ENCODE measurements at places on chromosomes 16 and 17.

- no peak for DNase-seq
Measured at GRCh38 chr16:46836534-46837530, 5.9 kb upstream of the C16orf87 start.

GRCh38 chr17:75623386-75623785 is 9.8 kb upstream of the SMIM5 start:
- DNase-seq = no peak

DNA sequence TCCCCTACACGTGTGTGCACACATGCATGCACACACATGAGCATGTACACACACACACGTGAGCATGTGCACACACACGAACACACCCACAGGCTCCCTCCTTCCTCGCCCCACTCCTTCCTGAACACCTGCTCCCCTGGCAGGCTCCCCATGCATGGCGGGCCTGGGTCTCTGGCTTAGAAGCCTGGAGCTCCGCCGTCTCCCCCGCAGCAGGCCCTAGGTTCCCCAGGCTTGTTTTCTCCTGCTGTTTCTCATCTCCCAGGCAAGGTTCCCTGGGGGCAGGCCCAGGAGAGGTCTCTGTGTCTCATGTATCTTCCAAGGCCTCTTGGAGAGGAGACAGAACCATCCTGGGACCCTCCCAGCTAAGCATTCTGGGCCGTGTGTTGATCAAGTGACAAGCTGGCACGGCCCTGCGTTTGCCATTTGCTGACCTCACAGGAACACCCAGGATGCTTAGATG is 202.3 kb upstream of the CIBAR2 start:
- DNase-seq = no peak

DNA sequence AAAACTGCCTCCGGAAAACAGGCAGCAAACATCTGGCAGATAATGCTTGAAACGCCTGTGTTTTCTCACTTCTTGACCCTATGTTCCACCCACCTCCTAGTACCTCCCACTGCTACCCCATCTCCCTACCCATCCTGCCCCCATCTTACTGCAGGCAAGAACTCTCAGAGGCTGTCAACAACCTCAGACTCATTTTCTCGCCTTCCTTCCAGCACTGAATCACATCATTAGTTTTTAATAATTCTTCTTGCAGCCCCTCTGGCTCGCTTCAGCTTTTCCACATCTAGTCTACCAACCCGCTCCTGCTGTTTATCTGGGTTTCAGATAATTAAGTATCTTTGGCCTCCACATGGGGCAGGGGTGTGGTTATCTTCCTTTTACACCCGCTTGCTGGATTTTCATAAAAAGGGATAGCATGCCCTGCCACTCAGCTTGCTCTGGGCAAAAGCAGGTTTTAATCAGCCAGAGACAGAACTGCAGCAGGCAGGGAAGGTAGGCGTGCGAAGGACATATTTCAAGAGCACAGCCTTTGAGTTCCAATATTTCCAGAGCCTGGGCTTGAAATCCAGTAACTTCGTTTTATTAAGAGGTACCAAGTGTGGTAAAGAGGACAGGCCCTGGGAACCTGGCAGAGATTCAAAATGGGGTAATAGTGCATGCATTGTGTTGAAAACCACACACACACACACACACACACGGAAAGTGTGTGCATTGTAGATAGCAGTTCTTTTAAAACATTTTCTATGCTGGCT is 87.5 kb downstream of the BMERB1 start:
- no peak for DNase-seq

DNA sequence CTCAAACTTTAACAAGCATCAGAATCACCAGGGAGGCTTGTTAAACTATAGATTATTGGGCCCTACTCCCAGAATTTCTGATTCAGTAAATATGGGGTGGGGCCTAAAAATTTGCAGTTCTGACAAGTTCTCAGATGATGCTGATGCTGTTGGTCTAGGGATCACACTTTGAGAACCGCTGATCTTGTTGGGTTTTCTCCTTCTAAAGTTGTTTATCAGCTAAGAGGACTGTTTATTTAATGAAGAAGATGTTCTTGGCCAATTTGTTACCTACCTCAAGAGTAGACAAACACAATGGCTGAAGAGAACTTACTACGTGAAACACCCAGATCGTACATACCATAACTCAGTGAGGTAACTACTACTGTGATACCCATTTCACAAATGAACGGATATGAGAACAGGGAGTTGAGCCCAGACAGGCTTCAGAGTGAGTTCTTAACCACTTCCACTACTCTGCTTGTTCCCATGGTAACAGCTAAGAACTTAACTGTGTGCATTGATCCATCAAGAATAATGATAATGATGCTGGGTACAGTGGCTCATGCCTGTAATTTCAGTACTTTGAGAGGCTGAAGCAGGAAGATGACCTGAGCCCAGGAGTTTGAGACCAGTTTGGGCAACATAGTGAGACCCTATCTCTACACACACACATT is 85.3 kb upstream of the NSRP1 start:
- DNase-seq = no peak

GRCh38 chr16:11034481-11034931 is 90.1 kb downstream of the CLEC16A start:
- no peak for DNase-seq

DNA sequence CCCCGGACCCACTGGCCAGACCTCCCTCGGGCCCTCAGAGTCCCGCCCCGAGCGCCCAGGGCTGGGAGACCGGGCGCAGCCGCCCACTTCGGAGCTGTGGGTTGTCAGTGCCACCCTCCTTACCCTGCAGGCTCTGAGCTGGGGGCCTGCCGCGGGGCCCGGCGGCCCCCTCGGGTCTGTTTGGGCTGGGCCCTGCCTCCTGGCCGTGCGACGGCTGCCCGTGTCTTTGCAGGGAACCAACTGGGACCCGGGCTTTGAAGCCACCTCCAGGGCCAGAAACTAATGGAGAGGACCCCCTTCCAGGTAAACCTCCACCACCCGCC is 443 bp downstream of the TEDC2 start:
- DNase-seq = no peak

- DNase-seq = no peak
Measured at GRCh38 chr17:351449-351738, 1.2 kb downstream of the RPH3AL start.

DNA sequence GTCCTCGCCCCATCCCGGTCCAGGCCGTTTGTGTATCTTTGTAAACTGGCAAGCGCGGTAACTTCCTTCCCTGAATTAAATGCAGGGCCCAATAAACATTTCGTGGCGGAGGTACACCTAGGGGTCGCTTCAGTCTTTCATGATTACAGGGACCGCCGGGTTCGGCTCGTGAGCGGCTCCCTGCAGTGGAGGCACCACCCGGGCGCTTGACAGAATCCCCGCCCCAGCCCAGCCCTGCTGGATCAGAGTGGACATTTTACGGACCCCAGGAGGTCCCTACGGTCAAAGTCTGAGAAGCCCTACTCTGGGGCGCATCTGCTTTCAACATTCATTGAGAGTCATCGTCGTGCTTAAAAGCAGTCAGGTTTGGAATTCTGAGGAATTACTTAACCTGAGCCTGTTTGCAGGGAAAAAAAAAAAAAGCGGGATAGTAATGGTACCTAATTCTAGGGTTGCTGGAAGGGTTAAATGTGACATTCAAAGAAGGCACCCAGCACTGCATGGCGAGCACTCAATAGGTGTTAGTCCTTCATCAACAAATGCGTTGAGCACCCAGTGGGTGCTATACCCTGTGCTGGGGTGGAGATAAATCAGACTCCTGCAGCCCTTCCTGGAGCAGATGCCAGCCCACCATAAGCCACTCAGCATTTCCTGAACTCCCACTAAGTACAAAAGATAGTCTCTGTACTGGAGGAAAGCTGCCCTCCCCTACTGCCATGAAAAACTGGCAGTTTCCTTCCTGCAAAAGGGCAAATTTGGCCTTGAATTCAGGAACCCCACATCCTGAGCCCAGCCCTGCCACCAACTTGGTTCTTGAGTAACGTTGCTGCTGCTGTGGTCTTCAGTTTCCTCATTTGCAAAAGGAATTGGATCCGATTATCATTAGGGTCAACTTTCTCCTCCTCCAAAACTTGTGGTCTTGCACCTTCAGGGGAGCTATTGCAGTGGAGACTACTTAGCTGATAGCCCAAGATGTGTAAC is 658 bp upstream of the DUSP3 start:
- no peak for DNase-seq

- DNase-seq = no peak
Measured at GRCh38 chr17:3043737-3044365, 19.6 kb downstream of the OR1D5 start.

GRCh38 chr17:15490634-15491261 is 23.3 kb upstream of the CDRT4 start:
- DNase-seq = no peak

- no peak for DNase-seq
Measured at GRCh38 chr17:19345067-19345460, 17.5 kb downstream of the B9D1 start.

GRCh38 chr17:18963126-18964017 is 11.4 kb downstream of the SLC5A10 start:
- DNase-seq = no peak

DNA sequence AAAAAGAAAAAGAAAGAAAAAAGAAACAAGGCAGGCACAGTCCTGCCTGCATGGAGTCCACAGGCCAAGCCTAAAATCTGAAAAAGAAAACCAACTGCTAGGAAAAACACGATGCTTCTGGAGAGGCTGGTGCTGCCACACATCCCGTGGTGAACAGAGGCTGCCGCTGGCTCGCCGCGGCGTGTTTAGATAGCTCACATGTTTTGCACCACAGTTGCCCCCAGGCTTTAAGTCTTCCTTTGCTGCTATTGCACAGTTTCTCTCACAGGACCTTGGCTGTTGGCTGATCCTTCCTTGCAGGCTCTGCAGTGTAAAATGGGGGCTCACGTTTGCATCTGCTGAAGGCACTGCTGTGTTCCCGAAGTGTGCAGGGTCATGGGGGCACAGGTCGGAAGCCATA is 8.6 kb downstream of the SLC6A4 start:
- no peak for DNase-seq

DNA sequence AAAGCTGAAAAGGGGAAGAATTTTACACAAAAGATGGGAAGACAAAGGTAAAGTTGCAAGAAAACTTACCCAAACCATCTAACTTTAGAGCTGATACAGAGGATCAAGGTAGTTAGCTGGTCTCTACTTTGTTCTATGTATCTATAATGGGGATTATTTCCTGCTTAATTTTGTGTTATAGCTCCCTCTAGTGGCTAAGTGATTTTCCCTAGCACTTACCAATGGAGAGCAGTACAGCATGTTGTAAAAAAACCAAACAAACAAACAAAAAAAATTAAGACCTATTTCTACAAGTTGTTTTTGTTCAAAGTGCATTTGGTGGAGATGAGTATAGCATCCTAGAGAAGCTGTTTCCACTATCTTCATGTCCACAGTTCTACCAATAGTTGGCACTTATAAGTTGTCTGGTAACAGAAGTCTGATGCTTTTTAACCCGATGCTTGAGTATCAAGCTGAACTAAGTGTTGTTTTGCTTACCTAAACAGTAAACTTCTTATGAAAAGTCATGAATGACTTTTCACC is 7.5 kb downstream of the SRSF1 start:
- DNase-seq = no peak

GRCh38 chr16:52914428-52914827 is 138.3 kb downstream of the CHD9NB start:
- no peak for DNase-seq
